Stimulated activated CD4-positive, alpha-beta T cell treated with anti-CD3 and anti-CD28 coated beads, Interleukin-15, amount 100 ng/mL, for 1 hour (primary cell): ENCODE measurements at places on chromosomes 4 and X.
A peak's percentile ranks its signal among the peaks of the same experiment; 100 is the strongest.

- peak; percentile 47 for DNase-seq
These were observed 45.8 kb upstream of the CLCN4 start for GRCh38 chrX:10110984-10111363.

- no peak for DNase-seq
These were observed 147.2 kb downstream of the SHROOM3 start for GRCh38 chr4:76582074-76582816.

GRCh38 chrX:19585332-19586082 lies 70.2 kb upstream of the MAP3K15 start:
- DNase-seq: no peak

DNA sequence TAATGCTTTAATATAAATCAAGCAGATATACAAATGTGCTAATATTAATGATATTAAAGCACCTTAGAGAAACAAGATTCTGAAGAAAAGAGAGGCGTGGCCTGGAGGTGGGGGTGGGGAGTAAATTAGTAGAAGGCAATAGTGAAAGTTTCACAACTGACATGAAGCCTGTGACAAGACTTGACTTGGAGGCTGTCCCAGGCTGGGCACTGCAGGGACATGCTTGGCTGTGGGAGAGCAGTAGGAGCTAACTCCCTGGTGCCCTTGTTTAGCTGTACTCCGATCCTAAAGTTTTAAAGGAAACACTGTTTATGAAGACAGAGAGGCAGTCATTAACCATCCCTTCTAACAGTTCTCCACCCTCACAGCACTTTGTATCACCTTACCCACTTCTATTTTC lies 239.0 kb upstream of the MAB21L2 start:
- no peak for DNase-seq

DNA sequence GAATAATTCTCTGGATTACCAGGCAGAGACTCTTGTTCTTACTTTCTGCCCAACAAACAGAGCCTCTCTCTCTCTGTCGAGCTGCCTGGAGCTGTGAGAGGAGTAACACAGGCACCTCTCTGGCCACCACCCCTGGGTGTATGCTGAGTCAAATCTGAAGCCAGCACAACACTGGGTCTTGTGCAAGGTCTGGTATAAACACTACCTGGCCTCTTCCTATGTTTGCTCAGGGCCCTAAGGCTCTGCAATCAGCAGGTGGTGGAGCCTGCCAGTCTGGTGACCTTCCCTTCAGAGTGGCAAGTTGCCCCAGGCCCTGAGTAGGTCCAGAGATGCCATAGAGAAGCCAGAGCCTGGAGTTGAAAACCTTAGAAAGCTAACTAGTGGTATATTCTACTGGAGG lies 139.9 kb downstream of the CPXCR1 start:
- DNase-seq: no peak
